ENCODE measurements at places on chromosomes 5 and 9. TPM values are rescaled to one million over a fixed set of nuclear protein-coding genes. Genes with fewer than 3 reads are reported as not detected.

The LHFPL2 gene
- total RNA-seq, result 0.57 TPM

DNA sequence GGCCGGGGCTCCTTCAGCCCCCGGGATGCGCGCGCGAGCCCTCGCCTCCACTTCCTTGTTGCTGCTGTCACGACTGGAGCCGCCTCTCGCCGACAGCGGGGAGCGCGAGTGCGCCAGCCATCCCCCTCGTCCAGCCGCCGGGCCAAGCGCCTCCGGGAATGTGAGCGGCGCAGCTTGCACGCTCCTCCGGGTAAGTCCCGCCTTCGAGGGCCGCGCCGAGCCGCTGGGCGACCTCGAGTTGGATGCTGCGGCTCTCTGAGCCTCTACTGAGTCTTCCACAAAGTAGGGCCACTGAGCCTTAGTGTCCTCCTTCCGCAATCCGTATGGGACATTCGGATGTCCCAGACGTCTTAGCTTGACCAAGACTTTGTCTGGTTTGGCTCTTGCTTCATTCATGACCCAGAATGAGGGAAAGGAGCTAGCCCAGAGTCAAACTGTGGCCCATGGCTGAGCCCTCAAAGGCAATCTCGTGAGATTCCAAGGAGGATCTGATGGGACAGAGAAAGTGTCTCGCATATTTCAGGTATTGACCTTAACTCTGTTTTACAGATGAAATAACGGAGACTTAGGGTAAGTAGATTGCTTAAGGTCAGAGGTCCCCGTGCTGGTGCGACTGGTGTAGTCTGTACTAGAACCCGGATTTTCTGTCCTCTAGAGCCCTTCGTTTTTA, 586 bp downstream of the HMGXB3 start:
- DNase-seq, result peak; percentile 57

- no peak for DNase-seq
These were observed 234.1 kb downstream of the ADAMTS6 start for GRCh38 chr5:65247594-65247993.

The ZMYND19 gene
- 10.3 TPM for total RNA-seq

The SPINK13 gene
- total RNA-seq, result not detected

The GRXCR2 gene
- total RNA-seq, result not detected

The KIAA1958 gene
- 7.5 TPM for total RNA-seq

The TICAM2 gene
- total RNA-seq, result 0.27 TPM

The JAKMIP2 gene
- total RNA-seq, result 2.0 TPM

The TAS2R1 gene
- not detected for total RNA-seq

The INSL6 gene
- total RNA-seq, result not detected

The ANKRD31 gene
- 0.89 TPM for total RNA-seq

DNA sequence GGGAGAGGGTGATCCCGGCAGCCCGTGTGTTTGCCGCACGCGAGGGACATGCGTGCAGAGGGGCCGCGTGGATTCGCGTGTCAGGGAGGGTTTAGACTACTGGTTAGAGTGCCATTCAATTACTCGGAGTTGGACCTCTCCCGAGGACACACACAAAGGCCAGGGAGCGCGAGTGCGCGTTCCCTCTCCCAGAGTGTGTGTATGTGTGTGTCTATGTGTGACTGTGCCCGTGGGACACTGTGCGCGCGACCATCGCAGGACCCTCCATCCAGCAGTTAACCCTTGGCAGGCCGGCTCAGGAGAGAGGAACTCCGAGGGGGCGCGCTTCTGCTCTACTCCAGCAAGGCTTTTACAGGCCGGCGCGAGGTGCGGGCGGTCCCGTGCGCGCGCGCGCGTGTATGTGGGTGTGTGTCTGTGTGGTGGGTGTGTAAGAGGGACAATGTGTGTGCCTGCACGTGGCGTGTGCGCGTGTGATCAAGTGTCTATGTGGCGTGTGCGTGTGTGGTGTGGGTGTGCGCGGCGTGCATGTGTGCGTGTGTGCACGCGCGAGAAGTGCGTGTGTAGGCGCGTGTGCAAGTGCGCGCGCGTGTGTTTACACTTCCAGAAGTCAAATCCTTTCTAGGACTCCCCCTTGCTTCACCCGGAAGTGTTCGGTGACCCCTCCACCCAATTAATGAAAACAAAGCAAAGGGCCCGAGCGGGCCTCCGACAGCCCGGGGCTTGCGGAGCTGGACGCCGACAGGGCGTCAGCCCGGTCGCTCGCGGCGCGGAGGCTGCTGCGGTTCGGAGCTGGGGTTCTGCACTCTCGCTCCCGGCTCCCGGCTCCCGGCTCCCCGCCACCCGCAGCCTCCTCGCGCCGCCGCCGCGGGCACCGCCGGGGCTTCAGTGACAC, 75.3 kb upstream of the TBCA start:
- DNase-seq, result peak; percentile 25

DNA sequence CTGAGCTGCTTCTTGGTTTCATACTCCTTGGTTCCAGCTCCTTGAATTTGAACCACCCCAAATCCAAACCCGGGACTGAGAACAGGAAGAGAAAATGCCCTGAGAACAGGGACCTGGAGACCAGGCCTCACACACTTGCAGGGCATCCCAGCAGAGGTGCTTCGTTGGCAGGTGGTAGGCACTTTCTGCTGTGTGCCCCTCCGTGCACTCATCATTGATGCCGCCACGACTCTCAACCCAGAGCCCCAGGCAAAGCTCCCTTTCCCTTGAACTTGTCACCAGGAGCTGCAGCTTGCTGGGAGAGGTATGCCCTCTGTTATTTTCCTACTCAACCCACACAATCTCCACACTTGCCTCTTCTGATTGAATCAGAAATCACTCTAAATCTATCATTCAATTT, 217.8 kb upstream of the IRX1 start:
- DNase-seq, result no peak

- DNase-seq, result no peak
These were observed at the start of gene HRCT1 for GRCh38 chr9:35905912-35906679. Gene HRCT1, plus strand, starts transcription at chr9:35906202. Its CDS starts 86 bp downstream, at chr9:35906288.

DNA sequence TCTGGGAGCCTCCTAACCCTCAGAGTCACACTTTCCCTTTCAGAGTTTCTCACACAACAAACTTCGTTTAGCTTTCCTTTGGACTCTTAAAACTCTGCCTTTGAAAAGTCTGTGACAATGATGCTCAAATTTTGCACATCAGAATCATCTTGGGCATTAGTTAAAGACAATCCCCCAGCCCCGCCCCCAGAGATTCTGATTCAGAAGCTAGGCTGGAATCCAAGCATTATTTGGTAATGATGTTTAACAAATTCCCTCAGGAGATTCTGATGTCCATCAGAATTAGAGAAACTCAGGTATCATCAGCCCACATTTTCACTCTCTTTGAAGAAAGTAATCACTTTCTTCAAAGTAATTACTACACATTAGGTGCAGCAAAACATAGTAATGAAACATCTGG, 9.6 kb upstream of the PLPP1 start:
- no peak for DNase-seq

The ISCA1 gene
- 116 TPM for total RNA-seq

GRCh38 chr9:133742849-133743444, 4.8 kb upstream of the SARDH start:
- DNase-seq, result peak; percentile 83

GRCh38 chr5:5783021-5783420, 360.5 kb downstream of the ICE1 start:
- no peak for DNase-seq

The ADAMTS6 gene
- total RNA-seq, result 4.0 TPM

All from CD8-positive, alpha-beta T cell (primary cell).